ENCODE measurements at places on chromosomes 11 and 22.

DNA sequence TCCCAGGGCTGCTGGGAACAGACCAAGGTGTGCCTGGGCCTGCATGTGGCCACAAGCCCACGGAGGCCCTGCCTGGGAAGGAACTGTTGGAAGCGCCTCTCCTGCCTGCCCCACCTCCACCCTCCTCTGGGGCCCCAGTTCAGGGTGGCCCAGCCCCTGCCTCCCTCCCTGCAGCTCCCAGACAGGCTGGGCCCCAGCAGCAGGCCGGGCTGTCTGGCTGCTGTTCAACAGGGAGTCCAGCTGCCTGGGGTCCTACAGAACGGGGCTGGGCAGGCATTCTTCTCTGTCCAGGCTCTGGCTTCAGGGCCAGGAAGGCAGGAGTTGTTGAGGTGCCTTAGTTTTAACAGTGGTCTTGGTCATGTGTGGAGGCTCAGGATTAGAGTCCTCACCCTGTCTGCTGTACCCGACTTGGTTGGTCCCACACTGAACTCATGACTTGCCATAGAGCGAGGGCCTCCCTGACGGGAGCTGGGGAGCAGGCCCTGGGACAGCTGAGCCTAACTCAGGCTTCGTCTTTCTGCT lies 11.8 kb downstream of the PRDM11 start:
- no peak for DNase-seq

- no peak for DNase-seq
Measured at GRCh38 chr11:120343429-120343828, 7.2 kb downstream of the ARHGEF12 start.

GRCh38 chr11:13183094-13183825 lies 94.3 kb upstream of the BMAL1 start:
- DNase-seq: peak; percentile 32

DNA sequence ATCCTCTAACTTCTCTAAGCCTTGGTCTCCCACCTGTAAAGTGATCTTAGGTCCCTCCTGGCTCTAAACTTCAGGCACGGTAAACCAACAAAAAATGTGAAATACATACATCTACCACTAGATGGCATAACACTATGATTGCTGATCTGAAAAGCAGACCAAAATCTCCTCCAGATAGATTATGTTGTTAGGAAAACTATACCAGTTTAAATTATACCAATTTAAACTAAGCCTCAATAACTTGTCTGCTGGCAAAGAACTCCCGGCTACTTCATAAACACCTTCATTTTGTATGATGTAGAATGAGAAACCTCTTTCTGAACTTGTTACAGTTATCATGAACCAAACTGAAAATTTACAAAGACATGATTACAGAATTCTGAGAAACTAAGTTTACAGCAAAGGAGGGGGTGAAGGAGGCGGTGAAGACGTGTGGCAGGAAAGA lies 85.9 kb downstream of the SBF2 start:
- DNase-seq: peak; percentile 55

DNA sequence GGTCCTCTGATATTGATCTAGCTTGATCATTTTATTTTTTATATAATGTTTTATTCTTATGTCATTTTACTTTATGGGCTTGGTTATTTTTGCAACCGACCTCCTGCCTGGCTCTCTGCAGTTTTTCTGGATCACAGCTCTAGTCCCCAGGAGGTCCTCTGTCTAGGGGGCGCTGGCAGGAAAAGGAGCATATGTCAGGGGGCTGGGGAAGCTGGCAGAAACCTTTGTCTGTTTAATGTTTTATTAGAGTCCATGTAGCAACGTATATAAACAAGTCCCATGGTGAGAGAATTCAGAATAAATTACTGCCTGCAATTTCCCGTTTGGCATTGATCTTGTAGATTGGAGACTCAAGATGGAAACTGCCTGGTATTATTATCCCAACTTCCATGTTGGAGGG lies 133.5 kb upstream of the ZBED5 start:
- DNase-seq: no peak

DNA sequence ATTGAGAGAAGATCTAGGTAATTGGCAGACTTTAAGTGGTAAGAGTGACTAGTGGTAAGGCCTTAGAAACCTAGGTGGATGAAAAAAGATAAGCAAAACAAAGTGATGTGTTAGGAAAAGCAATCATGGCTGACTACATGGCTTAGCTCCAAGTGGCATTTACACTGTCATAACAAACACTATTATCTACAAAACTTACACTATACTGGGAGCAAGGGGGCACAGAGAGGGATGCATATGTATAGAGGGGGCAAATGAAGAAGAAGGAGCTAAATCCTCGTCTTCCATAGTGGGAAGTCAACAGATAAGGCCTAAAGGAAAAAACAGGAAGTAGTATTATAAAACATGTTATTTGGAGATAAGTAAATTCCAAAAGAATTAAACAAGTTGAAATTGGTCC lies 32.5 kb downstream of the ADORA2A start:
- DNase-seq: no peak

GRCh38 chr11:101128571-101129202 lies 926 bp downstream of the PGR start:
- DNase-seq: no peak

- DNase-seq: no peak
Measured at GRCh38 chr22:25071720-25072119, 119.2 kb downstream of the KIAA1671 start.

GRCh38 chr11:69131121-69131566 lies 24.6 kb upstream of the SMIM38 start:
- no peak for DNase-seq

Data from NCI-H82 (cell line).